ENCODE measurements at places on chromosomes 6 and 20.

DNA sequence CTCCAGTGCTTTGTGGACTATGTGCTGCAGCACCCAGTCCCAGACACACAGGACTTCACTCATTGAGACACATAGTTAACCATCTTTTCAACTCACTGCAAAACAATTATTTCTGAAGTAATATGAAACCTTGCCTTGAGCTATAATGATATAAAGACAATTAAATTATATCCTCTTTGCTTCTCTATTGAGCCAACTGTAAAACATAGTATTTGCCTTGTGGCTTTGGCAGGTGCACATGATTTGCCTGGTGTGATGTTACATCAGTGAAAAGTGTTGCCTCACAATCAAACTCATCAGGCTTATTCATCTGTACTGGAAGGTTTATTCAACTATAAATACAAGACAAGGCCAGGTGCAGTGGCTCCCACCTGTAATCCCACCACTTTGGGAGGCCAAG is 80.6 kb downstream of the NCOA7 start:
- no peak for DNase-seq

- DNase-seq, result no peak
Observed at GRCh38 chr6:89199579-89199978, 17.6 kb downstream of the GABRR1 start.

- no peak for DNase-seq
Observed at GRCh38 chr6:151172751-151173150, 67.0 kb upstream of the AKAP12 start.

- DNase-seq, result no peak
Observed at GRCh38 chr20:45097485-45098102, 3.3 kb downstream of the KCNS1 start.

GRCh38 chr6:41636833-41637193 is 1.5 kb upstream of the MDFI start:
- DNase-seq, result no peak

GRCh38 chr6:48255094-48255493 is 144.1 kb upstream of the PTCHD4 start:
- no peak for DNase-seq

Measured in stimulated activated CD4-positive, alpha-beta T cell treated with anti-CD3 and anti-CD28 coated beads, TNF-alpha, amount 100 ng/mL, for 24 hours (primary cell).